T-helper 22 cell (primary cell): ENCODE measurements at places on chromosomes 5 and 9.

GRCh38 chr9:107945961-107946360 lies 456.4 kb upstream of the KLF4 start:
- DNase-seq: no peak

DNA sequence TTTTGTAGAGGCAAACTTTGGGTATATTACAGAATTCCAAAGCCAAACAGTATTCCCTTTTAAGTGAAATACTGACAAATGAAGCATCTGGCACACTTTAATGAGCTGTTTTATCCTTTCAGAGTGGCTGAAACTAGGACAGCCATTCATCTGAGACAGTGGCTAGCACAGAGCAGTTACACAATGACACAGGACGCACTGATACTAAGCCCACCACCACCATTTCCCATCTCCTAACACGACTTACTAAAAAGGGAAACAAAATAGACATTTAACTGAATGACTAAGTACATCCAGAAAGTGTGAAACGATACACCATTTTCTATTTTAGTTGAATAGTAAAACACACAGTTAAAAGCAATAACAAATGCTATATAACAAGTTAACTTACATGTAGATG lies 120.4 kb upstream of the RETREG1 start:
- DNase-seq: no peak

GRCh38 chr5:74040811-74041491 lies 415.0 kb downstream of the ARHGEF28 start:
- DNase-seq: no peak

DNA sequence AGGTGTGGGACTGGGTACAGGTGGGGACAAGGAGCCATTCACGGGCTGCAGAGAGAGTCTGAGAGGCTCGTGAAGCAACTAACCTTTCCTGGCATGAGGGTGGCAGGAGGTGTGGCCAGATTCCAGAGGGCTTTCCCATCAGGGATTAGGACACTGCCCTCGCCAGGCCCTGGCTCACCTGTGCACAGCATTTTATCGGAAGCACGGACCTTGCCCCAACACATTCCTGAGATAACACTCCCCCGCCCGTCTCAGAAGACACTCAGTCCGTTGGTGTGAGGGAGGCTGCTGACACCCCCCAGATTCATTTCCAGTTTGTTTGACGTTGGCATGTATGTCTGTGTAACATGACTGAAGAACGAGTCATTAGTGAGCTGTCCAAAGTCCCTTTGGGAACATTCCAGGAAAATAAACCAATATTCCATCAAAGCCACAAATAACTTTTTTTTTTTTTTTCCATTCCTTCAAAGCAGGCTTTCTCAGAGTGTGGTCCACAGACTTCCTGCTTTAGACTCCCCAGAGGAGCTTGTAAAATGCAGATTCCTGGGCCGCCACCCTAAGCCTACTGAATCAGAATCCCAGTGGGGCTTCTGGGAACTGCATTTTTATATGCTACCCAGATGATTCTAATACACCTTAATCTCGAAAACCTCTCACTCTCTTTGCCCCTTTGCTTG lies 23.4 kb downstream of the WWC1 start:
- no peak for DNase-seq

GRCh38 chr5:143715616-143716015 lies 96.3 kb upstream of the HMHB1 start:
- DNase-seq: no peak

- no peak for DNase-seq
Observed at GRCh38 chr5:170429014-170429413, 39.8 kb upstream of the KCNMB1 start.

- no peak for DNase-seq
Observed at GRCh38 chr5:60494635-60495034, 205.3 kb downstream of the DEPDC1B start.
